Substantia nigra (tissue), 51 donors: ENCODE measurements at places on chromosomes 7 and 10.
A peak's percentile ranks its signal among the peaks of the same experiment; 100 is the strongest.

DNA sequence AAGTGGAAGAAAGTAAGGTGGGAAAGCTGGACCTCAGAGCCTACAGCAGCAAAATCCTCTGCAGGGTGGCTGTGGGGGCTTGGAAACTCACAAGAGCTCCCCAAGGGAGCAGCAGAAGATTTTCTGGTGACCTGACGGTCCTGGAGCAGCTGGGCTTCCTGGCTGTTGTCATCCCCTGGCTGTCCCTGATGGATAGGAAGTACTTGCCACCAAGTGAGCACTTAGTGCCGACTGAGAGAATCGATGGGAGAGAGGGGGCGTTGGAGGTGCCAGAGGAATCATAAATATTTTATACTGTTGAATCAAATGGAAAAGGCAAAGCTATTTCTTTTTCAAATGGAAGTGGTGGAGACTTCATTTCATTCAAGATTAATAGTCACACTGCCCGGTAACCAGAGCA, 167.1 kb upstream of the ITGB1 start:
- DNase-seq = no peak

GRCh38 chr10:123885406-123886170, 6.0 kb downstream of the CPXM2 start:
- no peak for DNase-seq

- DNase-seq = peak; percentile 51
Observed at GRCh38 chr7:30163231-30163894, 28.6 kb downstream of the MTURN start.

GRCh38 chr10:92830478-92831389, 17.6 kb upstream of the EXOC6 start:
- no peak for DNase-seq

- peak; percentile 23 for DNase-seq
Observed at GRCh38 chr7:2195400-2196246, 37.1 kb downstream of the MAD1L1 start.

DNA sequence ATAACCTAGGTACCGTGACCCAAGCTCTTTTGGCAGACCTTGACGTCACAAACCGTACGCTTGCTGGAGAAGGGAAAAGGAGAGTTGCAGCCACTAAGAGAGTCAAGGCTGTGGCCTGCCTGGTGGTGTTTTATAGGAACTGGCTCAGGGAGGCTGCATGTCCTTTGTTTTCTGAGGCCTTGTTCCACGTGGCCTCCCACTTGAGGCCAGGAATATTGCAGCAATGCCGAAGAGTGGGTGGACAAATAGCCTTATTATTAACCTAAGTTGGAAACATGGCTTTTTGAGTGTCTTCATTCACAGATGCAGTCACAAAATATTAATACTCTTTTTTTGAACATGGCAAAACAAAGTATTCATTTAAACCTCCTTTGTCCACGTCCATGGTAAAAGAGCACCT, 178.0 kb downstream of the CELF2 start:
- no peak for DNase-seq

DNA sequence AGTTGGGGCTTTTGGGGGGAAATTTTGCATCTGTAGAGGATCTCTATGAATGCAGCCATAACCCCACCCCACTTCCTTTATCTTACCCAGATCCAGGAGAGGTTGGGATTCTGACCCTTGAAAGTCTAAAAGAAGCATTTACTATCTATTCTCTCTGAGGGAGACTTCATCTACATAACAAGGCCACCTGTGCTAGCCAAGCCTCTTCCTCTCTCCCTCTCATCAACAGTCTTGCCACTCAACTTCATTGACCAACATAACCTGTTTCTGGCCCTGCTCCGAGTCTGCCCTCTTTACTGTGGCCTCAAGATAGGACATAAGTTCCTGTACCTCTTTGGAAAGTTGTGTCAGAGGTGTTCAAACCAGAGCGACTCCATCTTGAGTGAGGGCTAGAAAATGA, 19.4 kb downstream of the TUBAL3 start:
- no peak for DNase-seq

- DNase-seq = no peak
Observed at GRCh38 chr10:91289305-91289704, 68.8 kb downstream of the PCGF5 start.

GRCh38 chr10:18699849-18700840, 40.9 kb downstream of the ARL5B start:
- no peak for DNase-seq

GRCh38 chr7:130371046-130371445, 9.2 kb upstream of the CPA1 start:
- no peak for DNase-seq

GRCh38 chr10:2038036-2038435, 300.7 kb upstream of the ADARB2 start:
- DNase-seq = no peak

- DNase-seq = no peak
Observed at GRCh38 chr7:124251636-124252035, 218.8 kb upstream of the TMEM229A start.

DNA sequence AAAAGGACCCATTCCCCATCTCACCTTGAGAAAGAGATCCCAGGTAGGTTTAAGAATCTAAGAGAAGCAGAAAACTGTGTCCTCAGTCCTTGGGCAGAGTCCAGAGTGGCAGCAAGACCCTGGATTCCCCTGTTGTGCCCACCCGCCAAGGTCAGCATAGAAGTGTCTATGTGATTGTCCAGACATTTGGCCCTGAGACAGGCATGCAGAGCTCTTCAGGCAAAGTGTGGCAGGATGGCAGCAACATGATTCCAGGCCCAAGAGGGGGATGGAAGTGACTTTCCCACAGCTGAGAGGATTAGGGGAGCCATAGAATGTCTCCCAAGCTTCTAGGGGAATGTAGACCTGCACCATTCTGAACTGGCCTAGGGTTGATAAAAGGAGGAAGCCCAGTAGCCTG, 39.1 kb upstream of the OPALIN start:
- DNase-seq = no peak

DNA sequence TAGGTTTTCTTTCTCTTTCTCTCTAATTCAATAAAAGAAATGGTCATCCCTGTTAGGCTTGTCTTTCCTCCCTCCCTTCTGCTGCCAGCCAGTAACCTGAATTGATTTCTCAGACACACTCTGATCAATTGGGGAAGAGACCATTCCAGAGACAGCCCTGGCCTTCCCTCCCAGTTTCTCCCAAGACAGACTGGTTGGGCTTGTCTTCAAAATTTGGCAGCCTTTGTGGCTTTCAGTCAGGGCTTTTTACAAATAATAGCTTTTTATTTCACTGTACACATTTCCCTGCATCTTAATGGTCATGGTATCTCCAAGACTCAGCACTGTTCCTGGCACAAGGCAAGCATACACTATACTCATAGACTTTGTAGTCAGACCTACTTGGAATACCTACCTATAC, 33.9 kb downstream of the BCAP29 start:
- no peak for DNase-seq

DNA sequence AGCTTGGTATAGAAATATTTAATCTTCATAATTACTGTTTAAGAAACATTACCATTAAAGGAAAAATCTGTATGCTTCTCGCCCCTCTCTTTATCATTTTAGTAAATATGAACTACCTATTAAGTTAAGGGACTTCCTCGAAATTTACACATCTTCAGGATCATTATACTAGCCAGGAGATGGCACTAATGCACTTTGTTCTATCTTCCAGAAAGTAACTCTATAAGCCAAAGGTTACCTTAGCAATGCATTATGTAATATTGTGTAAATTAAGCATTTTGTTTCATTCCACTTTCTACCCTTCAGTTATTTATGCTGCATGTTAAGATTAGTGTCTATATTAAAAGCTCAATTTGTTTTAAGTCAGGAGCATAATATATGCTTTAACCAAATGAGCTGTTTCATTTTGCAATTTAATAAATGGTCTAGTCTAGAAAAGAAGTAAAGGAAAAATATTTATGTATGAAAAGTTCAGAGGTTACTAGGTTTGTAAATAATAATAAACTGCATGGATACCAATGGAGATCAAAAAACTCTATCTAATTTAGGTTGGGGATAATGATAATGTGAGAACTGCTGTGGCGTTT, 128.5 kb downstream of the ANKRD7 start:
- DNase-seq = no peak

DNA sequence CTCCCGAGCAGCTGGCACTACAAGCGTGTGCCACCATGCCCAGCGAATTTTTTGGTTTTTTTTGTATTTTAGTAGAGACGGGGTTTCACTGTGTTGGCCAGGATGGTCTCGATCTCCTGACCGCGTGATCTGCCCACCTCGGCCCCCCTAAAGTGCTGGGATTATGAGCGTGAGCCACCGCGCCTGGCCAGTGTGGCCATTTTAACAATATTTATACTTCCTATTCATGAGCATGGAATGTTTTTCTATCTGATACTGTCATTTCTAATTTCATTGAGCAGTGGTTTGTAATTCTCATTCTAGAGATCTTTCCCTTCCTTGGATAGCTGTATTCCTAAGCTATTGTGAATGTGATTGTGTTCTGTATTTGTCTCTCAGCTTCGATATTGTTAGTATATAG, 96.2 kb downstream of the GLCCI1 start:
- DNase-seq = no peak

DNA sequence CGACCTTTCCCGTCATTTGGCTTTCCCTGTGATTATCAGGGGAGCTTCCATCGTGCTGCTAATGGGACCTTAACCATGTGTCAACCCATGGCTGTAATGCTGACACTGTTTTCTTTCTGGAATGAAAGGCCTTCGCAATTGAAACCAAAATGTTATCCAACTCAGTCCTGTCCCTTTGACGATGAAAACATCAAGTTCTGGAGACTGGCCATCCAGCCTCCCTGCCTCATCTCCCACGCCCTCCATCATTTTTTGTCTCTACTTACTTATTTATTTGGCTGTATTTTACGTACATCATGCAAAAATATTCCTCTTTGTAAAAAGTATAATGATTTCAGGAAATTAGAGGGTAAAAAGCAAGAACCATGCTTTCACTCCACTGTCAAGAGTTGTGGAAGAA, 69.8 kb downstream of the EGFR start:
- DNase-seq = no peak

GRCh38 chr7:55134786-55135185, 116.0 kb downstream of the EGFR start:
- no peak for DNase-seq

- no peak for DNase-seq
Observed at GRCh38 chr10:102438374-102438773, 6.0 kb upstream of the CUEDC2 start.

DNA sequence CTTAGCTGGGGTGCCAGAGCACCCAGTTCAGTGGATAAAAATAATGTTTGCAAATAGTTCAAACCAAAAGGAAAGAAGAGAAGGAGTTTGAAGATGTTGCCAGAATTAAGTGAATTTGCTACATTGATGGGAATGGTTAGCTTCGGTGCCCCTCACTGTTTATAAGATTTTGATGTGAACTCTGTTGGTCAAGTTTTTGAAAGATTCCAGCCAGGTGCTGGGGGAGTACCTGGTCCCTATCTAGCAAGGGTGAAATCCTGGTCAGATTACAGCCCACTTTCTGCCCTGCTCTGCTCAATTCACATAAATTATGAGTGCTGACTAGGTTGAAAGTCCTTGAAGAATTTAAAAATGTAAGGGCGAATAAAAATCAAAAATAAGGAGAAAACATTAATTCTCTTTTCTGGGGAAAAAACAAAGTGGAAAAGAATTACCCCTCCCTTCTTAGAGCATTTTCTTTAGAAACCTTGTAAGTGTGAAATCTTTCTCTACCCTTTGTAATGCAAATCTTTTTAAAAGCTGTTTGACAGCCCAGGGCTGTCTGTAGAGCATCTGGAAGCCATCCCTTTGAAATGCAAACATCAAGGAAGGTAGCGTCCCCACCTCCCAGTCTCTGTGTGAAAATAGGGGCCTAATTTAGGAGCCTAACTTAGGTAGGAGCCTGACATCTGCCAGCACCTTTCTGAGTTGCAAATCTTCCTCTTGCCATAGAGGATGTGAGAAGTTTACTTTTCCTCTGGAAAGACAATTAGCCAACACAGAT, 1.4 kb upstream of the GIMAP5 start:
- DNase-seq = no peak

DNA sequence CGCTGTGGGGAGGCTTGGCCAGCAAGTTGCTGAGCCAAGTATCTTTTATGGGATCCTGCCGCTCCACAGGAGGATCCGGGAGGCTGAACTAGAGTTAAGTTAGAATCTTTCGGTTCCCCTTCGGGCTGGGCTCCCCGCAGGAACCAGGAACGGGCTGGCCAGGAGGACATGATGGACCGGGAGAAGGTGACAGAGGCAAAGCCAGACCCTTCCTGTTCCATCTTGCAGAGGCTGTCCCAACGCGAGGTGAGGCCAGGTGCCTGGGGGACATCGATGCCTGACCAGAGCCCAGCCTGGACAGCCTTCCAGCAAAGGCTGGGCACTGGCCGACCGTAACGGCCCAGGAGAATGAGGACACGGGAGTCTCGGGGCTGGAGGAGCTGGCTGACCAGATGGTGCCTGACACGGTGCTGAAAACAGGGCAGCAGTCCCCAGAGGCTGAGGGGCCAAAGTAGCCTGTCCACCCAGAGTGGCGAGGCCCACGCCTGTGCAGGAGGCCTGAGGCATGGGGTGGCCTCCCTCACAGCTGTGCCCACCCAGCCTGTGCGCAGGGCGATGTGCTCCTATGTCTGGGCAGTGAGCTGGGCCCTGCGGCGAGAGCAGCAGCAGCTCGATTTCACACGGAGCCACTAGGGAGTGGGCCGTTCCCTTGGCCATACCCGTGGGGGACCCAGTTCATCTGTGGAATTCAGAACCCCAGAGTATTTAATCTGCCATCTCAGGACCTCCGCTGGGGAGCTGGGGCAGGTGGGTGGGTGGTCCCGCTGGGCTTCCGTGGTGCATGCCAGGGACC, 1.8 kb upstream of the PAOX start:
- DNase-seq = no peak

DNA sequence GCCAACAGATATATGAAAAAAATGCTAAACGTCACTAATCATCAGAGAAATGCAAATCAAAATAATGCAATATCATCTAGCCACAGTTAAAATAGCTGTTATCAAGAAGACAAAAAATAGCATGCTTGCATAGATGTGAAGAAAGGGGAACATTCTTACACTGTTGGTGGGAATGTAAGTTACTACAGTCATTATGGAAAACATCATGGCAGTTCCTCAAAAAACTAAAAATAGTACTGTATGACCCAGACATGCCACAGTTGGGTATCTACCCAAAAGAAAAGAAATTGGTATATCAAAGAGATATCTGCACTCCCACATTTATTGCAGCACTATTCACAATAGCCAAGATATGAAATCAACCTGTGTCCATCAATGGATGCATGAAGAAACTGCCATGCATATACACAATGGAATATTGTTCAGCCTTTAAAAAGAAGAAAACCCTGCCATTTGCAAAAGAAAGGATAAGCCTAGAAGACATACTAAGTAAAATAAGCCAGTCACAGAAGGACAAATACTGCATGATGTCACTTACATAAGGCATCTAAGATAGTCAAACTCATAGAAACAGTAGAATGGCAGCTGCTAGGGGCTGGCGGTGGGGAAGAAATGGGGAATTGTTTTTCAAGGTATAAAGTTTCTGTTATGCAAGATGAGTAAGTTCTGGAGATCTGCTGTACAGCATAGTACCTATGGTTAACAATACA, 107.0 kb downstream of the PTPN20 start:
- DNase-seq = no peak

DNA sequence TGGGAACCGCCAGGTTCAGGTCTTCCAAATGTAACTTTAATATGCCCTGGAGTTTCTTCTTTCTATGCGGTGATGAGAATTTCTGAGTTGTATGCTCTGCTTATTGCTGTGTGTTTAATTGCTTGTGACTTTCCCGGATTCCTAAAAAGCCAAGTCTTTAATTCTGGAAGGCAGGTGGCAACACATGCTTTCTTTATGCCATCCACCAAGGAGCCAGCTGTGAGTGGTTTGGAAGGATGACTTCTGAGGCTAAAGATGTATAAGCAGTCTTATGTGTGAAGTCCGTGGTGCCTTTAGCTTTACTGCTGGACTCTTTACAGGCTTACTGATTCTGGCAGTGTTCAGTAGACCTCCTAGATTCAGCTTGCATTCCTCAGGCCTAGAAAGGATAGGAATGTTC, 3.1 kb downstream of the SDK1 start:
- no peak for DNase-seq
